Stimulated activated CD4-positive, alpha-beta T cell treated with anti-CD3 and anti-CD28 coated beads, Interleukin-1b, Interleukin-23, amount 100 ng/mL, for 4 hours (primary cell): ENCODE measurements at places on chromosomes 3 and 15.

- no peak for DNase-seq
Measured at GRCh38 chr3:40581166-40581565, 56.4 kb downstream of the ZNF621 start.

- DNase-seq: no peak
Measured at GRCh38 chr3:103927896-103928295, 1438.8 kb upstream of the ALCAM start.

GRCh38 chr3:104878395-104878794, 488.3 kb upstream of the ALCAM start:
- DNase-seq: no peak

DNA sequence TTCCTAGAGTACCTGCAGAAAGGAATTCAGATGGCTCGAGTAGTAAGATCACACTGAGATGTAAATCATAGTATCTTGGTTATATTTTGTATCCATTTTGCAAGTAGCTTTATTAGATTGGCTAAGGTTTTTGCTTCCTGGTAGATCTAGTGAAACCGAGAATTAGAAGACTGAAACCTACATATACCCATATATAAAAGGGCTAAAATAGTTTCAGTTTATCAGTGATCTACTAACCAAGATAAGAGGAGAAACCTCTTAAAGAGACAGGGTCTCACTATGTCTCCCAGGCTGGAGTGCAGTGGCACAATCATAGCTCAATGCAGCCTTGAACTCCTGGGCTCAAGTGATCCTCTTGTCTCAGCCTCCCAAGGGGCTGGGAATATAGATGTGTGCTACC, 135.3 kb downstream of the PCCB start:
- no peak for DNase-seq

GRCh38 chr15:68045289-68046265, 8.5 kb upstream of the PIAS1 start:
- no peak for DNase-seq

- no peak for DNase-seq
Measured at GRCh38 chr3:128619146-128619890, 31.3 kb downstream of the RPN1 start.

- no peak for DNase-seq
Measured at GRCh38 chr3:69231929-69232440, 109.6 kb upstream of the LMOD3 start.

DNA sequence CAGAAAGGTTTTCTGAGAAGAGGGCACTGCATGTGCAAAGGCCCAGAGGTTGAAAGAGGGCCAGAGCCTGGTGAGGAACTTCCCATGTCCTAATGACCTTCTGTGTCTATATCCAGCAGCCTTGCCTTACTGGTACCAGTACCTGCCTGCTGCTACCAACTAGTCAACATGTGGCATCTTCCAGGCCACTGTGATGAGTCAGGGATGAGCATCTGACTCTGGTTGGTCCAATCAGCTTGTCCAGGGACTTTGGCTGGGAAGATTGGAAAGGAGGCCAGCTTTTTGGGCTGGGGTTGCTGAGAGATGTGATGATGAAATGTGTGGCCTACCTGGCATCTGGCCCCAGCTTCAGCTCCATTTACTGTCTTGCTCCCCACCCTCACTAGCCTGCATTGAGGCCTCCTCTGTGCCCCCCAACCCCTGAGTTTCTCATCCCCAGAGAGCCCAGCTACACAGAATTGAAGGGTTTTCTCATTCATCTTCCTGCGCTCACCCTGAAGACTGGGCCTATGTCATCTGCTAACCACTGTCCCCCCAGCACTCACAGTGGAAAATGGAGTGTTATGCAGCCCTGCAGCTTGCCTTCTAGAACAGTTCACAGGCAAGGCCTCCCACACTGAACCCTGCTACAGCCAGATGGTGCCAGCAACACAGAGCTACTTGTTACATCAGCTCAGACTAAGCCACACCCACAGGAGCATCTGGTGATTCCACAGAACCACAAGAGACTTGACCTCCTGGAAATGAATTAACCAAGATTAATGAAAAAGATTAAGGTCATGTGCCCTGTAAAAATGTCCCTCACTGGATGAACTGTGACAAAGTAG, 1.3 kb upstream of the TWF2 start:
- DNase-seq: no peak

DNA sequence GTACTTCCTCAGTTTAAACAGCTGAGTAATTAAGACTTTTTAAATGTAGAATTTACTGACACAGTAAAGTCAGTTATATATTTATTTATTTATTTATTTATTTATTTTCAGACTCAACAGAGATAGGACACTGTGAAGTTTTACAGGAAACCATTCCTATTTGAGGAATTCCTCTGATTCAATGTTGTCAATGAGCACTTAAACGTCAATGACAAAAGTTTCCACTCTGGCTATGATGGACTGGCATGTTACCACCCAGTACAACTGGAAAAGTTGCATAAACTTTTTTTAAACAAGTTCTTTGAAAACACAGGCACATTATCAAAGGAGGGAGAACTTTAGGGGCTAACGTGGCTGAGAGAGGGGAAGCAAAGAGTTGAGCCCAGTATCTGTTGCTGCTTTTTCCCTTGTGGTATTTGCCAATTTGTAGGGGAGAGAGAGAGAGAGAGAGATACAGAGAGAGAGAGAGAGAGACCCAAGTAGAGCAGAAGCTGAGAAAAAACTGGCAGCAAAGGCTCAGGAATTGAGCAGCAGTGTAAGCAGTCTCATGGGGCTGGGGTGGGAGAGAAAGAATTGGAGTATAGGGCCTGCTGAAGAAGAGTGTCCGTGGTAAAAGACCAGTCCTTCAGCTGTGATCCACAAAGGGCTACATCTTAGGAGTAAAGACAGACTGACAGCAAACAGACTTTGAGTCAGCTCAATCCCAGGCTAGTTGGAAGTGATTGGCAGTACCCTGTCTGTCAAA, 18.3 kb upstream of the ACTC1 start:
- DNase-seq: no peak

GRCh38 chr15:36079021-36079420, 500.4 kb upstream of the CDIN1 start:
- no peak for DNase-seq

- no peak for DNase-seq
Measured at GRCh38 chr3:359672-360071, 163.1 kb downstream of the CHL1 start.

- DNase-seq: no peak
Measured at GRCh38 chr3:184299488-184300377, 692 bp downstream of the PSMD2 start.

DNA sequence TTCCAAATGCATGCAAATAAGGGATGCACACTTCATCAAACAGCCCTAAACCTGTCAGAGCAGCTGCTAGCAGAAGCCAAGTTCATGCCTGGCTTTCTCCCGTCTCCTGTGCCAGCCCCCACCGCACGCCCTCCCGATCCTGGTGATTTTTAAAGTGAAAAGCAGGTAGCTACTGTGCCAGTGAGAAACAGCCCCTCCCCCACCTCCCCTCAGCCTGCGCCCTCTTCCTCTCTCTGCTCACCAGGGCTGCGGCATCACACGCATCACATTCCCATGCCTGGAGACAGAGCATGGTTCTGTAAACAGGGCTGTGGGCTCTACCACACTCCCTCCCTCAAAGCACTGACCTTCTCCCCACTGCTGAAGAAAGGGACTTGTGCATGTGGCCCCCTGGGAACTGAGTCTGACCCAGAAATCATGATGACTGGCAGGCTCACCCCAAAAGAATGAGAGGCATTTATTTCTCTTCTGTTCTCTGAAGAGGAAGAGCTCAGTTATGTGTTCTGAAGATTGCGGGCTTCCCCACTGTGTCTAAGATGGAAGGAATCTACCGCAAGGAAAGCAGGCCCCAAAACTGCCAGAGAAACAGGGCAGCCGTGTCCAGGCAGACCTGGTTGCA, 14.5 kb upstream of the SLC6A1 start:
- DNase-seq: no peak

DNA sequence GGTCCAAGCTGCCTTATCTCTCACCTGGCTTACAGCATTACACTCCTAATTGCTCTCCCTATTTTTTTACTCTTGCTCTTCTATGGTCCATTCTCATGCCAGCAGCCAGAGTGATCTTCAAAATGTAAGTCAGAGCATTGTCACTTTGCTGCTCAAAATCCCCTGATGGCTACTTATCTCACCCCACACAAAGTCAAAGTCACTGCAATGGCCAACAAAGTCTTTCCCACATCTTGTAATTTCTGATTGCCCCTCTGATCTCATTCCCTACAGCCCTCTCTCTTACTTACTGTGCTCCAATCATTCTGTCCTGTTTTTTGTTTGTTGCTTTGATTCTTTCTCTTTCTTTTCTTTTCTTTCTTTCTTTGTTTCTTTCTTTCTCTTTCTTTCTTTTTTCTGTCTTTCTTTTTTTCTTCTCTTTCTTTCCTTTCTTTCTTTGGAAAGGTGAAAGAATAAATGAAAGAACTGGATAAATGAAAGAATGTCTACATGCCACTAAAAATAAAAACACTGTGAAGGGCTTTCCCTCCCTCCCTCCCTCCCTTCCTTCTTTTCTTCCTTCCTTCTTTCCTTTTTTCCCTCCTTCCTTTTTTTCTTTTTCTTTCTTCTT, 34.9 kb upstream of the TIPARP start:
- DNase-seq: no peak

GRCh38 chr3:132838477-132838876, 116.3 kb upstream of the NPHP3 start:
- no peak for DNase-seq

DNA sequence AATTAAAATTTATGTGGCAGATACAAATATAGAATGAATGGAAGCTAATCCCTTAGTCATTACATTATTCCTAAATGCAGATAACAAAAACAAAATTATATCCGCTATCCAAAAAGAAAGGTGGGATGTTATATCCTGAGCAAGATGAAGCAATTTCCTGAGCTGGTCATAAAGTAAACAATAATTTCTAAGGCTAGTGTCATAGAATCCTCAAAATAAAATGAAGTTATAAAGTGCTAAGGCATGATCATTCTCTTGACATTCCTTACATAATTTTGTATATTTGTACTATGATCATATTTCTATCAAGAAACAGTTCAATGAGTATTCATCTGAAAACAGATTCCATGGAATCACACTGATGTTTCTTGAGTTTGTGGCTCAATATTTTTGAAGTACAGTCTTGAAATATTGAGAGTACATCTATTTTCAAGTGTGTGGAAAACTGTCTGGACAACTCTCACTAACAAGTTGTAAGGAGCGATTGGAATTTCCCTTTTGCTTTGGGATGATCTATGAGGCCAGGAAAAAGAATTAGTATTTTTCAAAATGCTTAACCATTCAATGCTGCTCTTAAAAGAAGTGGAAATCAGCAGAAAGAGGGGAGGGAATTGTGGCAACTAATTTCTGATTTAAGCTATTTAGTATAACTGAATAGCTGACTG, 92.4 kb downstream of the ABI3BP start:
- DNase-seq: no peak

GRCh38 chr3:39150803-39151631, 2.4 kb downstream of the CSRNP1 start:
- peak; percentile 70 for DNase-seq

DNA sequence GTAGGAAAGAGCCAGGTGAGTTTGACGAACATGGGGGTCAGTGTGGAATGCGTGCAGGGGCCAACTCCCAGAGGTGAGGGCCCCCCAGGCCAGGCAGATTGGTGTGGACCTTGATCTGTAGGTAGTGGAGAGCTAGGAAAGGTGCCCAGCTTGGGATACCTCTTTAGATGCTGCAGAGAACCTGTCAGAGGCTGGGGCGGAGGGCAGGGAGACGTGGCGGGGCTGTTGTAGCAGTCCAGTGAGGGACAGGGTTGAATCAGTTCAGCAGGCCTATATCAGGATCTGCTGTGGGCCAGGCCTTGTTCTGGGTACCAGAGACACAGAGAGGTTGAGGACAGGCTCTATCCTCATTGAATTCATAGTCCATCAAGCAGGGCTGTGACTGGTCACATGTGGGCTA, 8.6 kb downstream of the SNX33 start:
- no peak for DNase-seq

DNA sequence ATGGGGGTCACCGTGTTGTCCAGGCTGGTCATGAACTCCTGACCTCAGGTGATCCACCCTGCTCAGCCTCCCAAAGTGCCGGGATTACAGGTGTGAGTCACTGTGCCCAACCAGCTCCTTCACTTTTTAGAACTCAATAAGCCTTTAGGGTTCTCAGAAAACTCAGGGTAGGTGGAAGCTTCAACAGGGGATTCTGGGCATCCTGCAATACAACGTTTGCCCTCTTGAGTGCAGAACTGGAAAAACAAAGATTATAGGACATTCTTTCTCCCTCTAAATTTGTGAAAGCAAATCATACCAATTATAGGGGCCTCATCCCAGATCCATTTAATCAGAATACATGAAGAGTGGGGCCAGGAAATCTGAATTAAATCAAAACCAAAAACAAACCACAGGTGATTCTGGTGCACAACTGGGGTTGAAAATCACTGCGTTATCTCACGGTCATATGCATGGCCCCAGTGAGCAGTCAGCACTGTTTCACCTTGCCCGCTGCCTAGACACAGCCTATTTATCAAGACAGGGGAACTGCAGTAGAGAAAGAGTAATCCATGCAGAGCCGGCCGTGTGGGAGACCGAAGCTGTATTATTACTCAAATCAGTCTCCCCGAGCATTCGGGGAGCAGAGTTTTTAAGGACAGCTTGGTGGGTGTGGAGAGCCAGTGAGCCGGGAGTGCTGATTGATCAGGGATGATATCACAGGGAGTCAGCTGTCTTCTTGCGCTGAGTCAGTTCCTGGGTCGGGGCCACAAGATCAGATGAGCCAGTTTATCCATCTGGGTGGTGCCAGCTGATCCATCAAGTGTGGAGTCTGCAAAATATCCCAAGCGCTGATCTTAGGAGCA, 58.4 kb downstream of the TMEM44 start:
- no peak for DNase-seq

DNA sequence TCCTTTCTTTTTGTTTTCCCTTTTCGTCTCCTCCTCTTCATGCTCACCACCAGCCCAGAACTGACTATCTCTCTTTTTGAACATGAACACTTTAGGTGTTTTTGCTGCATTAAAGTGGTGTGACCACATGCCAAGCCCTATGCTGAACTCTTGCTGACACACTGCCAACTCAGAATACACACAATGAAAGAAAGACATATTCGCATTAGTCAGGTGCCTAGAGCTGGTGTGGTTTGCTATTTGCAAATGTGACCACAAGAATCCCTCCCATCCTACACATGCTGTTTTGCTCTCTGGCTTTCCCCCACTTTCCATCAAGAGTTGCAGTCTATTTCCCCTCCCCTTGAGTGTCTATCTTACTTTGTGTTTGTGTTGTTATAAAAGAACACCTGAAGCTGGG, 967.8 kb upstream of the CFAP20DC start:
- DNase-seq: no peak

DNA sequence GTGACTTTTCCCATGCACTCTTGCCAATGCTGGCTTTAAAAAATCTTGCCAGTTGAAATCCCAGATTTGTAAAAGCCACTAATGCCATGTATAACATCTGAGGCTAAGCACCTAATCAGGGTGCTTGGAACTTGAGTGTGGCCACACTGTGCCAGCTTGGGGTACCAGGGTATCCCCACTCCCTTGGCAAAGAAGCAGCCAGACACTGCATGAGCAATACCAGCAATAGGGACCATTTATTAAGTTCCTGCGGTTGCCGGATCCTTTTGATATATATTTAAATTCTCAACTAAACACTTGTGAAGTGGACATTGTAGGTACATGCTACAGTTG, 2.2 kb upstream of the RHCG start:
- no peak for DNase-seq

GRCh38 chr15:79923515-79924169, 26.8 kb upstream of the MTHFS start:
- peak; percentile 98 for DNase-seq

- DNase-seq: no peak
Measured at GRCh38 chr3:144221761-144222160, 250.1 kb downstream of the DIPK2A start.
